ENCODE measurements at places on chromosomes 7 and 10.

- DNase-seq, result no peak
Measured at GRCh38 chr10:132765435-132765834, 20.5 kb downstream of the NKX6-2 start.

DNA sequence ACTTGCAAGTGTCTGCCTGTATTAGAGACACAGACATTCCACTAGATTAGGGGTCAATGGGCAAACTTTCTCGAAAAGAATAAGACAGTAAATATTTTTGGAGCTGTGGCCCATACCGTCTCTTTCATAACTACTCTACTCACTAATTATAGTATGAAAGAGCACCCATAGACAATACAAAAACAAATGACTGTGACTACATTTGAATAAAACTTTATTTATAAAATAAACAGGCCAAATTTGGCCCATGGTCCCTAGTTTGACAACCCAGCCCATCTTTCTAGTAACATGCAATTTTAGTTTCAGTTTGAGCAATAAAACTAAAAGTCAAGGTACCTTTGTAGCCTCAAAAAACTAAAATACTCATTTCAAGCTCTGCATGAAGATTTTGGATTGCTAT is 294.6 kb downstream of the PARD3 start:
- DNase-seq, result no peak

DNA sequence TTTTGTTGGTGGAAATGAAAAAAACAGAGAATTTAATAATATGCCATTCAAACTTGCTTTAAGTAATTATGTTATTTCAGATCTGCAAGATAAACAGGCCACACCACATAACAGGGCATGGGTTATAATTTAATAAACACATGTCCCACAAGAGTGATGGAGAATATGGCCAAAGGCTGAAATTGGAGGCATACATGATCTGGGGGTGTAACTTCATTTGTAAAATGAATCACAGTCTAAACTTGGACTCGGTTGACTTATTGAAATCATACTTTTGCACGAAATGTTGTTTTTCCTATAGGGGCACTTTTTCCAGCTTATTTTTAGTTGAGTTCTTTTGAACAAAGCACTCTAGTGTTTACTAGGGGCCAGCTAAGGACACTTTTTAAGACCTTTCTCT is 151.6 kb downstream of the TMEM26 start:
- DNase-seq, result no peak

- no peak for DNase-seq
Measured at GRCh38 chr7:92761391-92762097, 74.8 kb downstream of the CDK6 start.

DNA sequence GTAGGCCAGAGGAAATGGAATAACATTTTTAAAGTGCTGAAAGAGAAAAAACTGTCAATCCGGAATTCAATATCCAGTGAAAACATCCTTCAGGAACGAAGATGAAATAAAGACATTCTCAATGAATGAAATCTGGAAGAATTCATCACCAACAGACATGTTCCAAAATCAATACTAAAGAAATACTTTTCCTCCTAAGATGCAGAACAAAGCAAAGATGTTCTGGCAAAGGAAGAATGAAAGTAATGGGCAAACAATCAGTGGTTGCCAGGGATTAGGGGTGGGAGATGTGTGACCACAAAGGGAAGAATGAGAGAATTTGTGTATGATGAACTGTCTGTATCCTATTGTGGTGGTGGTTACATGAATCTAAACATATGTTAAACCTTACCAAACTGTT is 52.8 kb upstream of the EEPD1 start:
- DNase-seq, result no peak

- no peak for DNase-seq
Measured at GRCh38 chr10:126239844-126240243, 148.4 kb downstream of the ADAM12 start.

- DNase-seq, result no peak
Measured at GRCh38 chr7:149621776-149622175, 124.2 kb upstream of the ZNF746 start.

GRCh38 chr7:102849538-102849937 is 63.3 kb upstream of the LRRC17 start:
- no peak for DNase-seq

DNA sequence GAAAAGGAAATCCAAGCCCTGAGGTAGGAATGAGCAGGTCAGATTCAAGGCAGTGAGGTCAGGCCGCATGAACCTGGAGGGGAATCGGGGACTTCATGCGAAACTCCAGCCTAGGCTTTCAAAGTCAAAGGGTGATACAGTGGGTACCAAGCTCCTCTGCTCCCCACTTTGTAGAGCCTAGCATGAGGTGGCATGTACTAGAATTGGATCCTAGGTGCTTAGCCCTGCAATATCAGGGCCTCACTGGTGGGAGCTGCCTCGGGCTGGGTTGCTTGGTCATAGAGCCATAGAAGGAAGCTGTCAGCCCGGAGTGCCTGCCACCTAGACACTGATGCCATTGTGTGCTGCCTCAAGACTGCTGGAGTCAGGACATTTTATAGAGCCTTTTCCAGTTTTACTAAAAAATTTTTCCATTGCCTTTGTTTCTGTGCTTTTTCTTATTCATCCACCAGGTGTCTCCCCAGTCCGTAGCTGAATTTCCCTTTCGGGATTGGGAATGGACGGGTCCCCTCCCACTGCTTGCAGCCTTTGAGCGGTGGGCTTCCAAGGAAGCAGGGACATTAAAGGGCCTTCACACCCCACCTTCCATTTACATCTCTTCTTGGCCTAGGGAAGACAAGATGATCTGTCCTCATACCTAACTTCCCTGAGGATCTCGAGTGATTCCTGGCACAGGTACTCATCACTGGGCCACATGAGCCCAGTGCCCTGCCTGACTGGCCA is 5.5 kb upstream of the LZTS2 start:
- no peak for DNase-seq

GRCh38 chr7:80279760-80280159 is 145.1 kb downstream of the GNAI1 start:
- DNase-seq, result no peak

DNA sequence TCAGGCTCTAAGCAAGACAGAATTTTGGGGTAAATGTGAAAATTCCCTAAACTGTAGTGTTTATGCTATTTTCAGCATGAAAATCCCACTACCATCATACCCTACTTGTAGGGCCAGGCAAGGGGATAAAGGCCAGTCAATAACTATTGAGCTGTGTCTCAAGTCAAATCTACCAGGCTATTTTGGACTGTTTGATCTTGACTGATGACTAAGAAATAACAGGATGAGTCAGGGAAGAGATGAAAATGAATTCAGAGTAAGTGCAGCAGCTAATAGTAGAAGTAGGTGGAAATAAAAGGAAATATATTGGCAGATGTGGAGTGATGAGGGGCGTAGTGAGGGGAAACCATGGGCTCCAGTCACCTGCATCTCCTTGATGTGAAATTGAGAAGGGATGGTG is 225.8 kb upstream of the PHYHIPL start:
- no peak for DNase-seq

GRCh38 chr7:24948739-24949138 is 31.2 kb downstream of the OSBPL3 start:
- no peak for DNase-seq

DNA sequence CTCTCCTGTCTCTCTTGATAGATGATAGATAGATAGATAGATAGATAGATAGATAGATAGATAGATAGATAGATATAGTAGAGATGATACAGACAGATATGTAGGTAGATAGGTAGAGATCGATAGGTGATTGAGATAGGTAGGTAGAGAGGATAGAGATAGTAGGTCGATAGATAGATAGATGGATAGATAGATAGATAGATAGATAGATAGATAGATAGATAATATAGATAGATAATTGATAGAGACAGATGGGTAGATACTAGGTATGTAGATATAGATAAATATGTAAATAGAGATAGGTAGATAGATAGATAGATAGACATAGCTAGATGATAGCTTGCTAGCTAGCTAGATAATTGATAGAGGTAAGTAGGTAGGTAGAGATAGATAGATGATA is 1154.2 kb upstream of the AUTS2 start:
- DNase-seq, result no peak

GRCh38 chr7:56083150-56083785 is 9.5 kb downstream of the PHKG1 start:
- no peak for DNase-seq

GRCh38 chr7:23333671-23334246 is 34.6 kb downstream of the MALSU1 start:
- DNase-seq, result peak; percentile 30

DNA sequence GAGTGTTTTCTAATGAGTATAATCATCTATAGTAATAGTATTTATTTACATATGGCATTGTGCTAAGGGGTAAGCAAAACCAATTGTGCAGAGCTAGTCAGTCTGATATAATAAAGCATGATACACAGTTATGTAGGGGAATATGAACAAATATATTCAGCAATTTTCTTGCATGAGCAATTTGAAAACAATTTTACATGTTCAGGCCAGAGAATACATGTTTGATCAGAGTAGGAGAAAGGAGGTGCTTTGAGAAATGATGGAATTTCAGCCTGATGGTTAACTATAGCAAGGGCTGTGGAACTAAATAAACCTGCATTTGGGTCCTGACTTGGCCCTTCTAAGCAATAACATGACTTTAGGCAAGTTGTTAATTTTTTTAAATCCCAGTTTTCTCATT is 214.5 kb downstream of the TWIST1 start:
- no peak for DNase-seq

GRCh38 chr10:132110713-132111112 is 45.0 kb downstream of the JAKMIP3 start:
- DNase-seq, result no peak

DNA sequence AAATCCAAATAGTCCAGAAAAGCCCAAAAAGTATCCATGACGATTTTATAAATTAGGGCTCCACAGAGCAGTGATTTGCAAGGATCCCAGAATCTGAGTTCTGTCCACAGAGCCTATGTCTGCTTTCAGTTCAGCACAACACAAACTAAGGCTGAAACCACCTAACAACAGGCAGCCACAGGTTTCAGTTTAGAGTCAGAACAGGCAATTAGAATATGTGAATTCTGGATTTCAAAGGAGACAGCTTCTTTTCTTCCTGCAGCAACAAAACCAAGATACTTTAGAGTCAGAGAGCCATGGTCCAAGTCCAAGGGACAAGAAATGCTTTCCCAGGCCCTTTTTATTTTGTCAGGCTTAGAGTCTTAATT is 23.6 kb downstream of the IFIT3 start:
- DNase-seq, result no peak

- no peak for DNase-seq
Measured at GRCh38 chr7:80637911-80638765, at the start of gene CD36. CD36 (plus strand) TSS chr7:80638642; CDS start chr7:80646741, 8,099 bp downstream.

- DNase-seq, result no peak
Measured at GRCh38 chr10:124043310-124044142, 49.9 kb downstream of the CHST15 start.

GRCh38 chr7:105270117-105270516 is 118.6 kb downstream of the SRPK2 start:
- no peak for DNase-seq

GRCh38 chr10:73756183-73756582 is 12.0 kb downstream of the SEC24C start:
- no peak for DNase-seq

- no peak for DNase-seq
Measured at GRCh38 chr10:43138757-43139241, 554 bp downstream of the CSGALNACT2 start.

- no peak for DNase-seq
Measured at GRCh38 chr7:108659867-108660266, 90.2 kb downstream of the DNAJB9 start.

GRCh38 chr10:97102441-97102840 is 83.3 kb downstream of the SLIT1 start:
- no peak for DNase-seq

- DNase-seq, result no peak
Measured at GRCh38 chr10:79335094-79335469, 12.2 kb upstream of the PPIF start.

GRCh38 chr7:121113288-121113687 is 124.8 kb downstream of the CPED1 start:
- DNase-seq, result no peak

GRCh38 chr7:95999481-95999880 is 227.1 kb downstream of the DYNC1I1 start:
- DNase-seq, result no peak

DNA sequence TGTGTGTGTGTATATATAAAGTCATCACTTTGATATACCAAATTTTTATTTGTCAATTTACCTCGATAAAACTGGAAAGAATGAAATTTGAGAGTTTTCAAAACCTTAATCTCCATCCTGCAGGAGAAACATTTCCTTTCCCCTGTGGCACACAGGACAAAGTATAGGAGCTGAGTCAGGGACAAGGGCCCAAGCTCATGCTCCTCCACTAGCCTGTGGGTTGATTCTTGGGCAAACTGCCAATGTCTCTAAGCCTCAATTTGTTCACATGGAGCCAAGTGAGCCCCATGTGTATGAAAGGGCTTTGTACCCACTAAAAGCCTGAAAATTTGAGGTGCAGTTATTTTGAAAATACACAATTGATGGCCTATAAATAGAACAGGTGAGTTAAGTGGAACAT is 60.3 kb upstream of the IL6 start:
- DNase-seq, result no peak

GRCh38 chr7:132397070-132397469 is 179.2 kb downstream of the PLXNA4 start:
- DNase-seq, result no peak

GRCh38 chr10:74949034-74949832 is 122.8 kb downstream of the KAT6B start:
- DNase-seq, result no peak

DNA sequence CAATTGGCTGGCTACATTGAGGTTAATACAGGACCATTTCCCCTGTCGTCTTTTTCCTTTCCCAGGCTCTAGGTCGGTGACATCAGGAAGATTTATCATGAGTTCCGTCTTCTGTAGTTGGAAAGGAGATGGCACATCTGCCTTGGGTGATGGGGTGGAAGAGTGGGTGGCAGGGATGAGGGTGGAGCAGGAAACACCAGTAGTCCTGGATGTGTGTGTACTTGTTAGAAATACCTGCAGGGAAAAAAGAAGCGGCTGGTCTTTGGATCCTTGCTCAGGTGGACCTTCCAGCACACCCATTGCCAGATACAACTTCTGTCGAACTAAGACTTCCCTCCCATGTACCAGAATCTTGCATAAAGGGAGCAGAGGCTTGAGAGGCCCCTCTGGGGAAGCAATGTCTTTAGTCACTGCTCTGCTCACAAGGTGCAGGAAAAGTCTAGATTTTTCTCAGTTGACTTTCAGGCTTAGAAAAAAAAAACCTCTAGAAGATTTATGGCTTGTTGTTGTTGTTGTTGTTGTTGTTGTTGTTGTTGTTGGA is 516.8 kb upstream of the GALNT17 start:
- DNase-seq, result peak; percentile 15

Measured in keratinocyte (primary cell).